ENCODE measurements at places on chromosomes 2 and 18.
A peak's percentile ranks its signal among the peaks of the same experiment; 100 is the strongest.

GRCh38 chr2:201987426-201987825 is 46.2 kb upstream of the FZD7 start:
- no peak for DNase-seq

- DNase-seq = no peak
These were observed 143.4 kb downstream of the UBE2E3 start for GRCh38 chr2:181123798-181124231.

DNA sequence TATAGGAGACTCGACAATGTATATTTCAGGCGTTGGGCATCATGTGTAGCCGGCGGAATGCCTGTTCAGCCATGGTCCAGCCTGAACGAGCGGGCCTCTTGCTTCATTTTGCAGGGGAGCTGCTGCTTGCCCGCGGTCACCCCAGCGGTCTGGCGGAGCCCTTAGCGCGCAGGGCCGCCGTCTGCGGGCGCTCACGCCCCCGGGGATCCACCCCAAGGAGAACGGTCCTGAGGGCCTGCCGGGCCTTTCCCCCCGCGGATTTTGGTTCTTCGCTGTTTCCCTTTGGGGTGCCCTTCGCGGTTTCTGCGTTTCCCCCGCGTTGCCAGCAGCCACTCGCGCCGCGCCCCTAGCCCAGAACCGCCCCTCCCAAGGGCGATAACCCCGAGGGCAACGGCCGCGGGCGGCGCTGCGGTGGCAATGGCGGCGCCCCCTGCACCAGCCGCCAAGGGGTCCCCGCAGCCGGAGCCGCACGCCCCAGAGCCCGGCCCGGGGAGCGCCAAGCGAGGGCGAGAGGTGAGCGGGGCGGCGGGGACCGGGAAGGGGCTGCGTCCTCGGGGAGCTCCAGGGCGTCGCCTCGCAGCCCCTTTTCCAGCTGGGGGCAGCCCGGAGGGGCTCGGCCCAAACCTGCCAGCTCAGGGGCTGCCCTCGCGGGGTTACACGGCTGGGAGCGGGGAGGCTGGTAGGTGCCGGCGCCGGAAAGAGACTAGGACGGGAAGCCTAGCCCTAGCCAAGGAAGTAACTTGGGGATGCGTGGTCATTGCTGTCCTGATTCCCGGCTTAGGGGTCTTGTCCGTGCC is at the start of gene MFSD2B:
Gene MFSD2B (plus strand): TSS at position 406 of the 797 bp plus-strand sequence. CDS start 12 bp downstream, at position 418.
- no peak for DNase-seq

GRCh38 chr2:46232860-46233259 is 64.3 kb upstream of the EPAS1 start:
- DNase-seq = no peak

- no peak for DNase-seq
These were observed 574.4 kb upstream of the KLHL29 start for GRCh38 chr2:22810602-22811001.

DNA sequence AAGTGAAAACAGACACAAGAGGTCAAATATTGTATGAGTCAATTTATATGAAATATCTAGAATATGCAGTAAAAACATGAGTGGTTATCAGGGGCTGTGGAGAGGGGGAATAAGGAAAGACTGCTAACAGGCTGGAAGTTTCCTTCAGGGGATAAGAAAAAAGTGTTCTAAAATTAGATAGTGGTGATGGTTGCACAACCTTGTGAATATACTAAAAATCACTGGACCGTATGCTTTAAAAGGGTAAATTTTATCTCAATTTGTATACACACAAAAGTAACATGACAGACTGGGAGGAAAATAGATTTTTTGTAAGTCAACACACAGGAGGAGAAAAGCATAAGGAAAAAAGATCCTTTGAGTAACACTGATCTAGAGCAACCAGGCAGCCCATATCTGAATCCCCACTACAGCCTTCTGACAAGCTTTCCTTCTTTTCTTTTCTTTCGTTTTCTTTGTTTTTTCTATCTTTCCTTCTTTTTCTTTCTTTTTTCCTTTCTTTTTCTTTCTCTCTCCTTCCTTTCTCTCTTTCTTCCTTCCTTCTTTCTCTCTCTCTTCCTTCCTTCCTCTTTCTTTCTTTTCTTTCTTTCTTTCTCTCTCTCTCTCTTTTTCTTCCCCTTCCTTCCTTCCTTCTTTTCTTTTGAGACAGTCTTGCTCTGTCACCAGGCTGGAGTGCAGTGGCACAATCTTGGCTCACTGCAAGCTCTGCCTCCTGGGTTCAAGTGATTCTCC is 95.4 kb downstream of the AAK1 start:
- DNase-seq = no peak

- peak; percentile 45 for DNase-seq
These were observed 174.8 kb downstream of the BCL2 start for GRCh38 chr18:63144748-63145147.

GRCh38 chr2:12116228-12116750 is 369.9 kb downstream of the LPIN1 start:
- DNase-seq = no peak

GRCh38 chr2:170742896-170743529 is 27.2 kb upstream of the ERICH2 start:
- no peak for DNase-seq

DNA sequence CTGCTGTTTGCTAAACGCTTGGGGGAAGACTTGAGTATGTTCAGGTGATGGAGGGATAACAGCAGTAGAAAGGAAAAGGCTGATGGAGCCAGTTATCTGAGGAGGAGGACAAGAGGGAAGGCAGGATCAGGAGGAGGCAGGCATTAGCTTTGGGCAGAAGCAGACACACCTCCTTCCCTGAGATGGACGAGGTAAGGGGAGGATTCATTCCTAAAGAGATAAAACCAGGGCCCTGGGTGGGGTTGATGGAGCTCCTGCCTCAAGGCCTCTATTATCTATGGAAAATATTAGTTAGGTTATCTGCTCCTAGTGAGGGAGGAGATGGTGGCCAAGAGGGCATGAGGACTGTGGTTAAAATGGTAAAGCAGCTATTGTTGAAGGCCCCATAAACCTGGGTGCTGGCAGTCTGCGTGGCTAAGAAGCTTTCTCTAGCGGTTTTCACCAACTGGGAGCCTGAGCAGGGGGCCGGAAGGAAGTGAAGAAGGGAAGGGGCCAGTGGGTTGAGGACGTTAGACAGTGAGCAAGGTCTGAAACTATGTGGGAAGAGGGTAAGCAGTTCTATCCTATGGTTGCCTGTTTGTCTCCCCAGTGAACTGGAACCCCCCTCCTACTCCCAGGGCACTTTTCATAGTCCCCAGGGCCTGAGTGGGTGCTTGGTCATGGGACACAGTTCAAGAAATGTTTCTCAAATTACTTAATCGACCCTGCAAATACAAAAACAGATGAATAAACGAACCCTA is 56.6 kb upstream of the HK2 start:
- DNase-seq = peak; percentile 49

GRCh38 chr2:223528036-223528435 is 74.1 kb downstream of the SCG2 start:
- no peak for DNase-seq

- DNase-seq = no peak
These were observed 63.3 kb upstream of the ACTR3 start for GRCh38 chr2:113826346-113827285.

DNA sequence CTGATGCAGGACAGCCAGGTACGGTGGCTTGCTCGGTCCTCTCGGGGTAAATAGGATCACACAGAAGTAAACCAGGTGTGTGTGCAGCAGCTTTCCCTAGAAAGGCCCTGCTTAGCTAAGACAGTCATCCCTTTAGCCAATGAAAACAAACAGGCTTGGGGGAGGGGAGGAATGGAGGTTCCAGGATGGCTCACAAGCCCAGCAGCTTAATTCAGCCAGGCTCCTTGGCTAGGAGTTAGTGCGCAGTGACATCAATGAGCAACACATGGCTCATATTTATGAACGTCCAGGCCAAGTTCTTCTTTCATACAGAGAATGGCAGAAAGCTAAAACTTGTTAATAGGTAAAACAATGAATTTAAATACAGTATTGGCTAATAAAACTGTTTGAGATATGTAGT is 10.2 kb downstream of the IAH1 start:
- DNase-seq = no peak

DNA sequence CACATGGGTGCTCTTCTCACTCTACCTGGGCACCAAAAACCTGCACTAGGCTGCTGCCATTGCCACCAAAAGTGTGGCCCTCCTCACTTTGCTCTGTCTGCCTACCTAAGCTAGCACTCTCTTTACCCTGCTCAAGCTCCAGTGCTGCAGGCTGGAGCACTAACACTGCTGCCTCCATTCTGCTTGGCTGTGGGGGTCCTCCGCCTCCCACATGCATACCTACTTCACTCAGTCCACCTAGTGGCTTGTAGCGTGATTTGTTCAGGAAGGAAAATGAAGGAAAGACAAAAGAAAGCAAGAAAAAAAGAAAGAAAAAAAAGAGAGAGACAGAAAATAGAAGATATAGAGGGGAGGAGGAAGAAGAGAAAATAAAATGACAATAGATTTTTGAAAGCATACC is 1339.4 kb upstream of the CHAC2 start:
- DNase-seq = no peak

GRCh38 chr18:79877163-79878091 is 74.0 kb downstream of the SLC66A2 start:
- no peak for DNase-seq

DNA sequence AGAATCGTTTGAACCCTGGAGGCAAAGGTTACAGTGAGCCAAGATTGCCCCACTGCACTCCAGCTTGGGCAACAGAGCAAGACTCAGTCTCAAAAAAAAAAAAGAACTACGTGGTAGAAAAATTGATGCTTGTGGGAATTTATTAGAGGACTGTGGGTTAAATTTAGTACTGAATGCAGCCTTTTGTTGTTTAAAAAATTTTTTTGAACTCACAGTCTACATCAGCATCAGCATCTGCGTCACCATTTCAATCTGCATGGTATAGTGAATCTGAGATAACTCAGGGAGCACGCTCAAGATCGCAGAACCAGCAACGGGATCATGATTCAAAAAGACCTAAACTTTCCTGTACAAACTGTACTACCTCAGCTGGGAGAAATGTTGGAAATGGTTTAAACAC is 30.5 kb downstream of the MARCHF7 start:
- DNase-seq = no peak

DNA sequence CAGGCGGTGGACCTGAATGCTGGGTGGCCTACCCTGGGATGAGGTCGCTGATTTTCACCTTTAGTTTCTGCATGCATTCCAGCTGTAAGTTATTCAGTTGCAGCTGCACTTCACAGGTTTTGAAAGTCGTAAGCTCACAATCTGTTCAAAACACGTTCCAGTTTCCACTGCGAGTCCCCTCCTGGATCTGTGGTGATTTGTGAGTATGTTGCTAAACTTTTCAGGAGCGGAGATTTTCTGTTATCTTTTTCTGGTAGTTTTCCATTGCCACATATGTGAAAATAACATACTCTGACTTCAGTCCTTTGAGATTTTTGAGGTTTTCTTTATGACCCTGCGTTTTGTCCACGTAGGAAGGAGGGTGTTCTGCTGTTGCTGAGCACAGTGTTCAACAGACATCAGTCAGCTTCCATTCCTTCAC is 102.1 kb downstream of the SNTG2 start:
- no peak for DNase-seq

DNA sequence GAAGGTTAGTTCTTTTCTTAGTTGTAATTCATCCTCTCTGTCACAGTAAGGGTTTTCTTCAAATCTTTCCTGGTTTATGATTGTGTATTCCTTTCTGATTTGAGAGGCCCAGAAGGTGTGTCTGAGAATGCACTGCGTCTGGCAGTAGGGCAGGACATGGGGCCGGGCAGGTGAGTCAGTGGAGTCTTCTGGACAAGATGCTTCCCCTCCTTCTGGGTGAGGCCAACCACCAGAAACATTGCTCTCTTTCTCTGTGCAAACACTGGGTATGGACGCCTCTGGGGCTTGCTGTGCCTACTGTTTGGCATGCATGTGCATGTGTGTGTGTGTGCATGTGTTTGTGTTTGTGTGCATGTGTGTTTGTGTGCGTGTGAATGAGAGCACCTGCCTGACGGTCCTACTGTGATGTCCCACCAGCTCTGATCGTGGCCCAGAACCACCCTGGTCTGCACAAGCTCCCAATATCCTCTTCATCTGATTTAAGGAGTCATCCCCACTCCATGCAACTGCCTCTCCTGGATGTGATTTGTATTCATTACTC is 93.2 kb upstream of the DLX2 start:
- no peak for DNase-seq

- DNase-seq = no peak
These were observed 15.7 kb upstream of the COX7A2L start for GRCh38 chr2:42376758-42377157.

- DNase-seq = no peak
These were observed 24.7 kb downstream of the PCBP1 start for GRCh38 chr2:70111752-70112591.

DNA sequence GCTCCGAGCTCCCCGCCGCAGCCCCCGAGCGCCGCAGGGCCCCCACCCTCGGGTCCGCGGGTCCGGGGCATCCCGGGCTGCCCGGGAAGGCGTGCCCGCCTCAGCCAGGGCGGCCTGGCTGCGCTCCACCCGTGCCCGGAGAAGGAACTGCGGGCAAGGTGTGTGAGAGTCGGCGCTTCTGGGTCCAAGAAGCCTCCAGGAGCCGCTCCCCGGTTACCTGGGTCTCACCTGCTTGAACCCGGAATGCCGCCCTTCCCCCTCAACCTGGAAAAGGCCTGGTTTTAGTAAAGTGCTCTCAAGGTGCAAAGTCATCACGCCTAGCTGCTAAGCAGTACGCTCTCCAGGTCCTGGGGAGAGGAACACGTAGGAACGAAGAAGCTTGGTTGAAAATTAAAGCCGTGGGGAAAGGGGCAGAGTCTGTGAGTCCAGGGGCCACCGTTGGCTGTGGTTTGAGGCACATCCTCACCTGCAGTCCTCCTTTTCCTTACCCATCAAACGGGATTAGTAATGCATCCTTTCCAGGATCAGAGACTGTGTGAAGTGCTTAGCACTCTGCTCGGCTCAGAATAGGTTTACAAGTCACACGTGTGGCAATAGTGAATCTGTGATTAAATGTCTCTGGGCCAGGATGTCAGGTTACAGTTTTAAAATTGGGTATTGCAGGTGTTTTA is 1.2 kb downstream of the ASAP2 start:
- no peak for DNase-seq

GRCh38 chr2:207921606-207922005 is 103.7 kb downstream of the PLEKHM3 start:
- DNase-seq = no peak

GRCh38 chr18:71223486-71223885 is 934.6 kb downstream of the SOCS6 start:
- DNase-seq = no peak

GRCh38 chr2:172248381-172248780 is 145.7 kb upstream of the DLX2 start:
- no peak for DNase-seq

GRCh38 chr2:165874445-165875039 is 79.0 kb downstream of the TTC21B start:
- peak; percentile 73 for DNase-seq

DNA sequence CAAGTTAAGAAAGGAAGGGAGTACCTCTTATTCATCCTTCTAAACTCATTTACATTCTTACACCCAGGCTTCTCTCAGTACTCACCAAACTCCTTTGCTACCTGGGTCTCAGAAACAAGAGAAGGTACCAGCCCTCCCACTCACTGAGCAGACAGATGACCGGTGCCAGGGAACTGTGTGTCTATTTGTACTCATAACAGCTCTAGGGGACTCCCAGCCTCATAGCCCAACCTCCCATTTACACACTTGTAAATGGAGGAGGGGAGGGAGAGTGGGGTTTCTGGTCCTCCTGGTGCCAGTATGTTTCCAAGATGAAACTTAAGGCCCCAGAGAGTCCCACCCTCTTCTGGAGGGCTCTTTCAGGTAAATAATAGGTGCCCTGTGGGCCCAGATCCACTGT is 42.8 kb upstream of the SIGLEC15 start:
- DNase-seq = no peak

GRCh38 chr18:28863396-28863795 is 686.5 kb upstream of the CDH2 start:
- no peak for DNase-seq
